Activated T-helper 1 cell treated with anti-CD3 and anti-CD28 coated beads, Interleukin-12 subunit alpha, Interleukin-12 subunit beta, Interleukin-2, Interleukin-4 antibody, amounts not matched to agents 30 ng/mL and 10 ng/mL and 1 ng/mL, durations not matched to agents 14 hours and 24 hours and 36 hours (primary cell): ENCODE measurements at places on chromosomes 2 and 18.

- no peak for DNase-seq
These were observed 31.5 kb upstream of the ATIC start for GRCh38 chr2:215280326-215280725.

DNA sequence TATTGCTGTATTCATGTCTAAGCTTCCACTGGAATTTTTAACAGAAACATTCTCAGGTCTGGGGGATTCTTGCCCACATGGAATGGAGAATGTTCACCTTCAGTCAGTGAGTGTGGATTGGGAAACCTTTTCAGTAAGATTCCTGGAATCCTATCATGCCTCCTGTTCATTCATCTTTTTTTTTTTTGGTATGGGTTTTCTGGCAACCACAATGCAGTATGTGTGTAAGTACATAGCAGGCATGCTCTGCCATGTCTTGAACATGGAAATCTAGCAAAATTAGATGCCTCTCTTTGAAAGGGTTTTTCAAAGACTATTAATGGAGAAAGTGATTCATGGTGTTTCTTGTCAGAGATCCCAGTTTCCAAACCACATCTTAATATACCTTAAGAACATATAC, 176.5 kb downstream of the LTBP1 start:
- no peak for DNase-seq

GRCh38 chr2:97911206-97911921, 84.4 kb downstream of the TMEM131 start:
- DNase-seq: no peak

DNA sequence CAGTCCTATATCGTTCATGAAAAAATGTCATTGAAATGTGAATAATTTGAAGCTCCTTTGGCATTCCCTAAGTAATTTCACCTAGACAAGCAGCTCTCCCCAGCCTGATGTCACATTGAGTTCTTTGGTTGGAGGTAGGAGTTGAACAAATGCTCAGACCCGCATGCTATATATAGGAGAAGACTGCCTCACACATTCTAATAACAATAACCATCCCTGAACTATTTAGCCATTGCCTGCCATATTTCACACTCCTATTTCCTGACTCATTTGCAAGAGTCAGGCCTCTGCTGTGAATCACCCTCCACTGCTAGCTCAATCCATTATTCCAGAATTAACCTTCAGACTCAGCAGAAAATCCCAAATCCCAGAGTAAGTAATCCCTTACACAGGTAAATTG, 256.6 kb upstream of the ACVR2A start:
- DNase-seq: no peak

- DNase-seq: no peak
These were observed 32.0 kb upstream of the TMEM18 start for GRCh38 chr2:709138-709765.

DNA sequence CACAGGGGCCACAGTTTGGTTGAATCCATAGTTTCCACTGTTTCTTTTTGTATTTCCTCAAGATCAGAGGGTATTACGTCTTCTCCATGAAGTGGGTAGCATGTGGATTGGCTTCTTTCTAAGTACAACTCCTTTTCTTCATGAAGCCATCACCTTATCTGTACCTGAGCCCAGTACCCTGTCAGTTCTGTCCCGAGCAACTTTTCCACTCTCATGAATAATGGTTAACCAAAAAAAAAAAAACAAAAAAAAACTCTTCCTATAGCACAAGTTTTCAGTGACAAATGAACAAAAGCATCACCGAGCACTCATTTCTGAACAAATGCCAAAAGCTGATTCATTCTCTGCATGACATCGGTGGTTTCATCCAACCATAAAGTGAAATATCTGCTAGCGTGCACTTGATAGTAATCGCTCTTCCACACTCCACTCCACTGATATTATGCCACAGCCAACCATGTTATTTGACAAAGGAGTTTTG, 53.0 kb upstream of the CCDC150 start:
- DNase-seq: no peak

- no peak for DNase-seq
These were observed 4.7 kb downstream of the ASB1 start for GRCh38 chr2:238431456-238431855.

GRCh38 chr2:190582736-190583506, 48.4 kb upstream of the NEMP2 start:
- no peak for DNase-seq

DNA sequence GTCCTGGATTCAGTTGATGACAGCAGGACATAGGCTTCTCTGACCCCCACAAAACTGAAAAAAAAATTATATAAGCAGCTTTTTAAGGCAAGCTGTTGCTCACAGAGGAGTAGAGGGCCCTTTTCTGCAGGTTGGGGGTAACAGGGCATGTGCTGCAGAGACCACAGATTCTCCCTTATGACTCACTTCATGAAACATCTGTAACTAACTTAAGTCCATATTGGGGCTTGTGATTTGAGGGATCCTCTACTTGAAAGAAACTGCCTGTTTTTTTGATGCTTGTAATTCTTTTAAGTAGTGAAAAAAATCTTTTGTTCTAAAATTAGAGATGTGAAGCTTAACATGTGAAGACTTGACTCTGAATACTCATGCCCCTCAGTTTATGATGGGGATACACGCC, 33.4 kb downstream of the XRCC5 start:
- DNase-seq: no peak

DNA sequence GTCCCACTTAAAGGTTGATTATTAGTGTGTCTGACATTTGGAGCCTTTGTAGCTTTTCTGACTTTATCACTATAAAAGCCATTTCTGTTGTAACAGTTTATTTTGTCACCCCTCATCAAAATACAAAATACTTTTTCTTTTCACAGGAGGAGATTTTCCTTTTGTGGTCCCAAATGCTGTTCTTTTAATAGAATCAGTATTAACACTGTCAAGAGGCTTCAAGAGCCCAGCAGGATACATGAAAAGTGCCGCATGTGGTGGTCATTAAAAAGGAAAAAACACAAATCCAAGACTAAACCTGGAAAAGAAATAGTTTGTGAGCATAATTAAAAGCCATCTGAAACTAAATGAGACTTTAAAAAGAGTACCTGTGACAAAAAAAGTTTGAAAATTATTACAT, 515.7 kb downstream of the DCDC2C start:
- DNase-seq: no peak

DNA sequence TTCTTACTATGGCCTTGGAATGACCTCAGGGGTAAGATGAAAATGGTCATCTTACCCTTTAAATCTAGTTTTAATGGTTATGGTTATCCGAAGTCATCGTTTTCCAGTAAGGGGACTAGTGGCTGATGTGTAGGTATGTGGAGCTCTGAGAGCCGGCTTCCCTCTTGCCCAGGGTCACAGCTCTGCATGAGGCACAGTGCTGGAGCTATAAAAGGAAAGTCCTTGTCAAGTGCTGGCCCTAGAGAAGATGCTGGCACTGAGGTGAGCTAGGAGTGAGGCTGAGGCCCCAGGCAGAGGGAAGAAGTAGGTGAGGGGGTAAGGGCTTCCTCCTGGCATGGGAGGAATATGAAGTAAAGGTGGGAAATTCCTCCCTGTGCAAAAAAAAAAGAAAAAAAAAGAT, 35.0 kb downstream of the SMARCAL1 start:
- no peak for DNase-seq

GRCh38 chr2:187377340-187377739, 70.7 kb downstream of the CALCRL start:
- no peak for DNase-seq

DNA sequence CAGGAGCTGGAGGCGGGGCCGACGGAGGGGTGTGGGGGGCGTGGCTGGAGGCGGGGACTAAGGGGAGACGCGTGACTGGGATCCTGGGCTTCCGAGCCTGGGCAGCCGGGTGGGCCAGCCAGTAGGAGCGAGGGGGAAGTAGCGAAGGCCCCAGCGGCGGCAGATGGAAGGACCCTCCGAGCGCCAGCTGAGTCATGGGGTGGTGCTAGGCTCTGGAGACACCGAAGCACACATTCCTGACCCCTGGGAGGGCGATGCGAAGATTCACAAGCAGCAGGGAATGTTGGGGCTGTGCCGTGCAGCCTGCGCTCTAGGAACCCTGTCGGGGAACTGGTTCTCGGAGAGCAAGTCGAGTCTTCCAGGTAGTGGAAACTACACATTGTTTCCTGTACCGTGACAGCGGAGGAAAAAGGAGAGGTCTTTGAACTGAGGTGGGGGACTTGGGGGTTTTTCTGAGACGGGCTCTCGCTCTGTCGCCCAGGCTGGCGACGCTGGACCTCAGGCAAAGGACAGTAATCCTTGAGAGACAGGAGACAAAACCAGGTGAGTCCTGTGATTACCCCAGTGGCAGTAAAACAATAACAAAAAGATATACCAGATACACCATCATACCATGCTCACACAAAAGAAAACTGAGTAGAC, 650 bp upstream of the AFG3L2 start:
- no peak for DNase-seq

DNA sequence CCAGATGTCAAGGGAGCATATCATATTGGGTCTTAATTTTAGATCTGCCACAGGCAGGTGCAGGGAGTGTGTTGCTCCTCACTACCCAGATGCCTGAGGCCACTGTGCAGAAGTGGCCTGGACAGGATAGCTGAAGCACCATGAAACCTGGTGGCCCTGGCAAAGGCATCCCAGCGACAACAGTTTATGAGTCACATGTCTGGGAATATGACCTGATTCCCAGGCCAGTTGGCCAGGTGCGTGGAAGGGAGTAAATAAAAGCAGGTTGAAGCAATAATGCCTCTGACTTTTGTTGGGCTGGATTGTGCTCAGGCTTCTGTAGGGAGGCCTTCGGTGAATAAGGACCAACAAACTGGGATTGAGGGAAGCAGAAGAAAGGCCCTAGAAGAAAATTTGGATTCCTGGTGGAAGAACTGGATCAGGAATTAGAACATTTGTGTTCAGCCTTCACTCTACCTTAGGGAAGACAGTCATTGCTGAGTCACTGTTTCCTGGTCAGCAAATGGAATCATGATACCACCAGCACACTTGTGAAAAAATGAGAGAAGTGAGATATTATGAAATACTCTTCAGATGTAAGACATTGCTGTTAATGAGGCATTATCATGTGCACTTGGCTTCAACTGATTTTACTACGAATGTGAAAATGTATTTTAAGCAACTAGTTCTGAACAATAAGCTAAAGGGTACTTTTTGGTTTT, 78.4 kb upstream of the ZNF516 start:
- DNase-seq: no peak

GRCh38 chr2:235520787-235521186, 26.9 kb downstream of the AGAP1 start:
- DNase-seq: no peak

- DNase-seq: no peak
These were observed 49.4 kb downstream of the TNFRSF11A start for GRCh38 chr18:62374410-62374965.

DNA sequence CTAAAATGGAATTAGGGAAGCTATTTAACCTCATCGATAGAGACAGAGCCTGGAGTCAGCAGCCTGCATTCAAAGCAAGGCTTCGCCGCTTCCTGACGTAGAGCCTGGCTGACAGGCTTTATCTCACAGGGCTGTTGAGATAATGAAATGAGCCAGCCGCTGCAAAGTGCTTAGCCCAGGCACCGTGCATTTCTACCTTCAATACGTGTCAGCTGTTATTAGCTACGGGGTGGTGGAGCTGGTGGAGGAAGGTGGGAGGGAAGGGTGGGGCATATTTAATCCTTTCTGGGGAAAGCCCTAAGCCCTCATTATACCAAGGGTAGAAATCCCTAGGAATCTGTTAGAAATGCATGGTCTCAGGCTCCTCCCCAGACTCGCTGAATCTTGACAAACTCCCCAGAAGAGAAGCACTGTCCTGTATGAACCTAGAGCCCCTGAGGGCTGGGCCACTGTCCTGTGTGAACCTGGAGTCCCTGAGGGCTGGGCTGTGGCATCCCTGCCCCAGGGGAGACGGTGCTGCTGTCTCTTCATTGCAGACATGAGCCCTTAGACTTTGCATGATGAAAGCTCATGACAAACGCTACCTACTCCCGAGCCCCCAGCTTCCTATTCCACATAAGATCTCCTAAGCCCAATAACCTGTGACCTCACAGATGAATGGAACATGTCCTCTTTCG, 72.4 kb downstream of the ALPK2 start:
- DNase-seq: no peak
